ENCODE measurements at places on chromosomes 6 and 20.

- DNase-seq = no peak
Observed at GRCh38 chr6:111263837-111264236, 176.5 kb downstream of the SLC16A10 start.

DNA sequence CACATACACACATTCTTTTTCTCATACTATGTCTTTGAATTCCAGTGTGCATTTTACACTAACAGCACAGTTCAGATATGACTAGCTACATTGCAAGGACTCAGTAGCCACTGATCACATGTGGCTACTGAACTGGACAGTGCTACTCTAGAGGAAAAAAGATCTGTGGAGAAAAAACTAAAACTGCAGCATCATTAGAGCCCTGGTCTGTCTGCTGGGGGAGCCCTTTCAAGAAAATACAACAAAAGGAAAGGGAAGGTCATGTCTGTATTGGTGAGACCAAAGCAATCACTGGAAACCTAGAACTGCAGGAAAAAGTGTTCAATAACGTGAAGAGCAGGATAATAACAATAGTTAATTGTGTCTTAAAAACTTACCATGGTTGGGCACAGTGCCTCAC lies 132.3 kb upstream of the JARID2 start:
- DNase-seq = no peak

GRCh38 chr20:13525225-13525940 lies 113.3 kb downstream of the TASP1 start:
- no peak for DNase-seq

GRCh38 chr20:49288784-49289696 lies 11.2 kb upstream of the ZNFX1 start:
- DNase-seq = no peak

DNA sequence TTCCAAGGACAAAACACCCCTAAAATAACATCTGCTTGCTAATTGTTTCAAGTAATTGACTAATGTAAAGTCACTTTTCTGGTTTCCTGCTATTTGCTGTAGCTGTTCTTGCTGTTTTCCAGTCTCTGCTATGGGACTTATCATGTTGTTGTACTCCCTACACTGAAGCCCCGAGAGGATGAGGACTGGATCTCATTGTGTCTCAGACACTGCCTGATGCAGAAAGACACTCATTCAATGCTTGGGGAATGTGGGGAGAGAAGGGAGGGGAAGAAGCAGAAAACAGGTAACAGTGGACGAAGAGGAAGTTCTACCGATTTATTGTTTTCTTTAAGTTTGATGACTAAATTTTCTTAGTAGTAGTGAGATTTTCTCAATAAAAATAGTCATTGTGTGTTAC lies 79.8 kb downstream of the DOK5 start:
- DNase-seq = no peak
